Activated CD8-positive, alpha-beta memory T cell treated with anti-CD3 and anti-CD28 coated beads, Interleukin-2, amount 50 U/mL, for 4 hours (primary cell): ENCODE measurements at places on chromosomes 1 and 21.

- no peak for DNase-seq
Observed at GRCh38 chr1:119626841-119627240, 21.2 kb downstream of the ZNF697 start.

DNA sequence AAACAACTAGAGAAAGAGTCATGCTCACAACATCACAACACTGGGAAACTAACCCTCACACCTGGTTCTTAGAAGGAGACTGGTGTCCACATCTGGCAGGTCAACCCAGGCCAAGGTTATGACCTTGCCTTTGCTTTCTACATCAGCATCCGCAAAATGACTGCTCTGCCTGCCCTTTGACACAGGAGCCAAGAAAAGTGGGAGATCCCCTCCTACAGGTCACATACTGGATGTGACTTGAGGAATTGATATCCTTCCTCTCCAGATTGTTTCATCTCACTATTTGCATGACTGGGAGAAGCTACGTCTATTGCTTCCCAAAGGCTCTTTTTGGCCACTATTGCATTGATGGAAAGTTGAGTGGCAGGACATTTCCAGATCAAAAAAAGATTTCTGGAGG, 115.5 kb downstream of the MIS18A start:
- no peak for DNase-seq

GRCh38 chr1:6083801-6084446, 38.2 kb downstream of the KCNAB2 start:
- DNase-seq: no peak

- no peak for DNase-seq
Observed at GRCh38 chr1:60540141-60540540, 466.6 kb upstream of the C1orf87 start.

GRCh38 chr1:109263597-109264378, 14.4 kb downstream of the CELSR2 start:
- DNase-seq: peak; percentile 76

DNA sequence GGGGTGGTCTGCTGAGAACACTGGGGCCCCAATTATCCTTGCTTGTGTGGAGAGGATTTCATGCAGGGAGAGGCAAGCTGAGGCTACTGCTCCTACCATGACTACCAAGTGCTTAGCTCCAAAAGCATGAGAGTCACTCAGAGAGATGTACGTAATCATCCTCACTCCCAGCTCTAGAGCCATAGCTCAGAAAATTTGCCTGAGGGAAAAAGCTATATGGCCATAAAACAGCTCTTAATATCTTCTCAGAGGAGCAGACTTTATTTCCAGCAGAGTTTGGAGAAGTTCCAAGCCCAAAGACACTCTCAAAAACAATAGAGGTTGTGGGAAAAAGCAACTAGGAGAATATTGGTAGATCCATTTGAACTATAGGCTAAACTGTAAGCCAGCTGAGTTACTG, 106.4 kb upstream of the PBX1 start:
- DNase-seq: no peak

DNA sequence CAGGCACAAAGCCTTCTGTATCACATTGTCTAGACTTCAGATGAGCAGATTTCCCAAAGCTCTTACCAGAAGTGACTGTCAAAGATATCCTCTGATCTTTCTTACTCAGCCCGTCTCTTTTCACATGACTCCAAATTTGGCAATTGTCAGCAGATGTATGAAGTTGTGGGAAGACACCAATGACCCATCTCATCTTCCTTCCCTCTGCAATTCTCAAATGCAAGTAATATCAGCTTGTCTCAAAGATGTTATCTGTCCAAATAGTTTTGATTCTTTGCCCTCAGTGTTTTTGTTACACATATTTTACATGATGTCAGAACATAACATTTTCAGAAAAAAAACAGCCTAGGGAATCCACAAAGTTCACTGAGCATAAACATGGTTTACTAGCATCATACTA, 45.1 kb upstream of the RGS2 start:
- DNase-seq: no peak

DNA sequence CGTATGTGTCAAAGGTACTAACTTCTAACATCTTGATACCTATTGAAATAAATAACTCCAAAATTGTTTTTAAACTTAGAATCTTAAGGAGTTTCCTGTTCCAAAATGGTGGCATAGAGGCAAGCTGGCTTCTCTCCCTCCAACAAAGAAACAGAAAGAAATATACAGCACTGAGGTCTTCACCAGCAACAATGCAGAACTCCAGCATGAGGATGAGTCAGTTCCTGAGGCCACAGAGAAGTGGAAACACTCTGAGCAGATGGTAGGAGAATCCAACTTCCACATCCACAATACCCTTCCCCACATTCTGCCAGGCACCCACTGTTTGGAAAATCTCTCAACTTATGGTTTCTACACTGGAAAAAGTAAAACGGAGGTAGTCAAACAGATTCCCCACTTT, 12.2 kb upstream of the PPIH start:
- no peak for DNase-seq

- no peak for DNase-seq
Observed at GRCh38 chr1:78054559-78054958, 8.8 kb downstream of the GIPC2 start.

- no peak for DNase-seq
Observed at GRCh38 chr1:111624382-111624781, 4.8 kb downstream of the RAP1A start.

- DNase-seq: no peak
Observed at GRCh38 chr1:238673561-238673960, 712.8 kb upstream of the CHRM3 start.

- peak; percentile 81 for DNase-seq
Observed at GRCh38 chr1:157156058-157156541, 17.9 kb upstream of the ETV3 start.

- DNase-seq: no peak
Observed at GRCh38 chr1:109181807-109182163, 31.9 kb upstream of the SARS1 start.

- DNase-seq: peak; percentile 47
Observed at GRCh38 chr1:230084408-230085177, 17.6 kb downstream of the GALNT2 start.
